CMK (cell line): ENCODE measurements at places on chromosomes 5 and 9.

DNA sequence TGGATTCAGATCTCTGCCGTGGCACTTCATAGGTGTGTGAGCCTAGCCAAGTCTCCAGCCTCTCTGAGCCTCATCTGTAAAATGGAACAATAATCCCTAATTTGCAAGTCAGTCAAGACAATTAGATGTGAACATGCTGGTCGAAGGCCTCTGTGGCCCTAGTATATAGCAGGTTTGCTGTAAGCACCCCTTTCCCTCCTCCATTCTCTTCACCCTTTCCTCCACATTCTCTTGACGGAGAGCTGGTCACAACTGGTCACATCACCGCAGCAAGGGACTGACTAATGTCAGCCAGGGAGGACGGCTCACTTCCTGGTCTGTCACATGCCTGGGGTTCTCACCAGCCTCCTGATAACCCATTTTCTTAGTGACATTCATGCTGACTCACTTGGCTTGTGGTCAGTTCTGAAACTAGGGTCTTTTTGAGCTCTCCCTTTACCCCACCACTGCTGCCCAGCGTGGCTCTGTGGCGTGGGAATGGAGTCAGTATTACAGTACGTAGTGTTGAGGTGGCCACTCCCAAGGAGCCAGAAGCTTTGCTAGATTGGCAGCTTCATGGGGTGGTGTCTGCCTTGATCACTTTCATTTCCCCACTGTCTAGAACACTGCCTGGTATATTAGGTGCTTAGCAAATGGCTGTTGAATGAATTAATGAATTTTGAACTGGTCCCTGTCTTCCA lies 47.8 kb downstream of the ERGIC1 start:
- no peak for DNase-seq

DNA sequence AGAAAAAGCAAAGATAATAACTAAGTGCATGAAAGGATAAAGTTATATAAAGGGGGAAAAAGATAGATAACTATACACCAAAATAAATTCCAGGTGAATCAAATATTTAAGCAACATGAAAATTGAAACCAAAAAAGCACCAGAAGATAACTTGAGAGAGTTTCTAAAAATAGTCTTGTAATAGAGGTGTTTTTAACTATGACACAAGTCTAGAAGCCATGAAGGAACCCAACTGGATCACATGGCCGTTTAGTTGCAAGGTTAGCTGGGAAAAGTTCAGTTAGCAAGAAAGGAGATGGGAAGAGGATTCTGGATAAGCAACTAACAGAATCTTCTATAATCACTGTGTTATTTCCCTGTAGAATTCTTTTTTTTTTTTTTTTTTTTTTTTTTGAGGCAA lies 9.2 kb upstream of the RASA1 start:
- DNase-seq = no peak

- DNase-seq = no peak
These were observed 612.8 kb downstream of the CSNK1G3 start for GRCh38 chr5:124124711-124125229.

DNA sequence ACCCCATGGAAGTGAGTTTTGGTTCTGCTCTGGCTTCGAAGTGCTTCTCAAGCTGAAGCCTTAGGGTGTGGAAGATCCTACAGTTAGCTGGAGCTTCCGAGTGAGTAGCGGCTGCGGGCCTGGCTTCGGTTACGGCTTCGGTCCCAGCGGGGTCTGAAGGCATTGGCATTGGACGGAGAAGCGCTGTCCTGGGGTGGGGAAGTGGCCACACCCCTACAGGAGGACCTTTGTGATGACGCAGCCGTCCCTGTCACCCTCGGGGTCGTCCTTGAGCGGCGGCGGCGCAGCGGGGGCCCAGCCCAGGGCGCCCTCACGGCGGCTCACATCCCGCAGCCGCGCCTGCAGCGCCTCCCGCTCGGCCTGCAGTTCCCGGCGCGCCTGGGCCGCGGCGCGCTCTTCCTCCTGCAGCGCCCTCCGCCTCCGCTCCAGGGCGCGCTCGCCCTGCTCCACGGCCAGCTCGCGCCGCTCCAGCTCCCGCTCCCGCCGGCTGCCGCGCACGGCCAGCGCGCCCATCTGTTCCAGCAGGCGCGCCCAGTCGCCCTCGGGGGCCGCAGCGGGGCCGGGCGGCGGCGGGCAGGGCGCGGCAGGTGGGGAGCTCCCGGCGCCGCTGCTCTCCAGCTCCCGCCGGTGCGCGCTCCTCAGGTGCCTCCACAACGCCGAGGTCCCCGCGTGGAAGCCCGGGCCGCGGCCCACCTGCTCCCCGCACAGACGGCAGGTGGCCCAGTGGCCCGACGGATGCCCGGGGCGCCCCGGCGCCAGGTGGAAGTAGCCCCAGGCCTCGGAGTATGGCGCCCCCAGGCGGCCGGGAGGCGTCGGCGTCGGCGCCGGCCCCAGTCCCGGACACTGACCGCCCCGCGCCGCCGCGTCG lies 9.9 kb downstream of the ZBED3 start:
- DNase-seq = peak; percentile 20

- DNase-seq = no peak
These were observed 65.4 kb upstream of the KLF9 start for GRCh38 chr9:70479880-70480291.

DNA sequence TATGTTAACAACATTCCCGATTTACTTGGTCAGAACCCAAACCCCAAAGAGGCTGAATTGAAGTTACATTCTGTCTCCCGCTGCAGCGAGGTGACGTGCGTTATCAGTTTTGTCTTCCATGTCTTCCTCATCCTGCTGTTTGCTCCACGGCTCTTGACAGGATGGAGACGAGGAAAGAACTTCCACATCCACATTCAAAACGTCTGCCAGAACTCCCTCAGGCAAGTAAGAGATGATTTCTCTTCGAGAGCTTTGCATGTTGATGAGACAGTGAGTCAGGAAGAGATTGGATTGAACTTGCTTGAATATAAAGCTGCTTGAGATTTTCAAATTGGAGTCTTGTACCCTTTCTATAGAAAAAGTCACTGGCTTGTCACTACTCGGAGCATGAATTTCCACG lies 242.6 kb downstream of the AUH start:
- DNase-seq = no peak

DNA sequence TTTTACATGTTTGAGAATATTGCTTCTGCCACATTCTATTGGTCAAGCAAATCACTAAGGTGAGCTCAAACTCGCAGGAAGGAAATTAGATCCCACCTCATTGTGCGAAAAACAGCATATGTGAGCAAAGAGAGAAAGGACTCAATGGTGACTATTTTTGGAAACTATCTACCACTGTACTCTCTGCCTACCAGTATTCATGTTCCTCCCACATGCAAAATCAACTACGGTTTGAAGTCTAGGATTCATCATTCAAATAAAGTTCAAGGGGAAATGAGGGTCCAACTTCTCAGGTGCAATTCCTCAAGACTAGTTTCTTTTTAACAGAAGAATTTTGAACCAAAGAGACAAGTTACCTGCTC lies 60.6 kb downstream of the FAM174A start:
- no peak for DNase-seq

GRCh38 chr9:70506159-70506558 lies 91.7 kb upstream of the KLF9 start:
- DNase-seq = no peak

- no peak for DNase-seq
These were observed 110.8 kb downstream of the LHFPL2 start for GRCh38 chr5:78537821-78538220.

DNA sequence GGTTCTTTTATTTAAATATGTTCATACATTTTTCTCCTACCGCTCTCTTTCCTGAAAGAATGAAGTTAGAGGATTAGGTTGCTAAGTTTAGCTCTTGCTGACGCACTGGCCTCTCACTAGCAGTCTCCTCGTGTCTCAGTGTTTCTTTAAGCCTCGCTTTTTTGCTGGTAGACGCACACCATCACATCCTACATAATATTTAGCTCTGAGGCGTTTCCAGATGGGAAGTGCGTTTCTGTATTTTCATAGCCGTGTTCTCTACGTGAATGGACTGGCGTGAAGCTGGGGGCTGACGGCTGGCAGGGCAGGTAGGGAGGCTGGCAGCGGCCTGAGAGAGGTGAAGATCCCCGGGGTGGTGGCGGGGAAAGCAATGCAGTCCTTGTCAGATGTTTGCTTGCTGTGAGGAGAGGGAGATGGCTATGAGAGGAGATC lies 79.2 kb upstream of the SPRY4 start:
- no peak for DNase-seq

DNA sequence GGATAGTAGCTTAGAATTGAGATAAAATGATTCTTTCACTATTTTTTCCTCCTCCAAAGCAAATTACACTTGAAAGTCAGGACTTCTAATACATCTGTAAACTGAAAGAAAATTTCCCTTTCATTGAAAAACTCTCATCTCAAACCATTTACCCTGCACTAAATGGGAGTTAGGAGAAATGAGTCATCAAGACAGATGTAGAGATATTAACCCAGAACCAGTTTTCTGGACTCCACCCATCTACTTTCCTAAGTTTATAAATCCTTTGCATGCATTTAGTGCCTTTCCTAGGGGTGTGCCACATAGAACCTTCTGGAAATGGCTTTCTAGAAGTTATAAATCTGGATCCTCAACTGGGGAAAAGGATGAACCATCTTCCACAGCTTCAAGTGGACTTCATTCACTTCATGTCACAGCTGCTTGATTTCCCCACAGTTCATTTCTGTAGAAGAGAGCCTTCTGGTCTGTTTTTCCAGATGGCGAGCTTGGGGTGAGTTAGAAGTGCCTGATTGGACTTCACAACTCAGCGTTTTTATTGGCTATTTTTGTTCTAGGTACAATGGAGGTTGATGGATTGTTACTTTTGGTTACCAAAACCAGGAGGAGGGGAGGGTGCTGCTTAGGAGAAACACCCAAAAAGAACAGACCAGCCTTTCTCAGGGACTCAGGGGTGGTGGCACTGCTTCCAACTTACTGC lies 72.5 kb upstream of the GPR151 start:
- no peak for DNase-seq

- DNase-seq = no peak
These were observed 108.3 kb upstream of the ICE1 start for GRCh38 chr5:5314166-5314565.

DNA sequence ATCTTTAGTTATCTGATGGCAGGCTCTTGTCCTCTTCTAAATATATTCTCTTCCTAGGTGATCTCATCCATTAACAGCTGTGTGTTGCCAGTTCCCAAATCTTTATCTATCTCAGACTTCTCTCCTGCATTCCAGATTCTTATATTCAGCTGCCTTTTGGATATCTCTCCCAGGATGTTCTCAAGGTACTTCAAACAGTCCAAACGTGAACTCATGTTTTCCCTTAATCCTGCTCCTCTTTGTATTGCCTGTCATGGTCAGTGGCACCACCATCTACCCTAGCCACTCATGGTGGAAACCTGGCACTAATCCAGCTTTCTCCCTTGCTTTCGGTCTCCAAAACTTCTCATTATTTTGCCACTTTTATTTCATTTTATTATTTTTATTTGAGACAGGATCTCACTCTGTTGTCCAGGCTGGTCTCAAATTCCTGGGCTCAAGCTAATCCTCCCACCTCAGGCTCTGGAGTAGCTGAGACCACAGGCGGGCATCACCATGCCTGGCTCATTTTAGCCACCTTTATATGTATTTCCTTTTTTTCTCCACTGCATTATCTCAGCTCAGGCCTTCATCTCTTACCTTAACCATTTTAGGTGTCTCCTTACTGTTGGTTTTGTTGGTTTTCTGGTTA lies 3.8 kb downstream of the ZFYVE16 start:
- DNase-seq = no peak

- no peak for DNase-seq
These were observed 1.0 kb upstream of the FOXE1 start for GRCh38 chr9:97852001-97852398.

DNA sequence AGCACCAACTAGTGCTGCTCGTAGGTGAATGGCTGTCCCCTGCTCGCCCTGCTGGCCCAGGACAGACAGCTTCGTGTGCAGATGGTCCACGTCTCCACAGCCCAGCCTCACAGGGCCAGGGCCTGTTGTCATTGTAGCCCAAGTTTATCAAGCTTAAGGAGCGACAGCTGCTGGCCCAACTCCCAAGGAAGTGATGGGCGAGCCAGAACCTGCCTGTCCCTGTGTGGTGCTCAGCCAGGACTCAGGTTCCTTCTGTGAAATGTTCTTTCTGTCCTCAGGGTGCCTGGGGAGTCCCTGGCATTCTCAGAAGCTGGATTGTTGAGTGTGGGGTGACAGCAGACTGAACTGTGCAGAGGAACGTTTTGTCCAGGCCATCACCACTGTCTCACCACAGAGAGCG lies 16.4 kb downstream of the TRIP13 start:
- DNase-seq = no peak

- no peak for DNase-seq
These were observed 20.0 kb downstream of the RNF44 start for GRCh38 chr5:176517053-176517661.

DNA sequence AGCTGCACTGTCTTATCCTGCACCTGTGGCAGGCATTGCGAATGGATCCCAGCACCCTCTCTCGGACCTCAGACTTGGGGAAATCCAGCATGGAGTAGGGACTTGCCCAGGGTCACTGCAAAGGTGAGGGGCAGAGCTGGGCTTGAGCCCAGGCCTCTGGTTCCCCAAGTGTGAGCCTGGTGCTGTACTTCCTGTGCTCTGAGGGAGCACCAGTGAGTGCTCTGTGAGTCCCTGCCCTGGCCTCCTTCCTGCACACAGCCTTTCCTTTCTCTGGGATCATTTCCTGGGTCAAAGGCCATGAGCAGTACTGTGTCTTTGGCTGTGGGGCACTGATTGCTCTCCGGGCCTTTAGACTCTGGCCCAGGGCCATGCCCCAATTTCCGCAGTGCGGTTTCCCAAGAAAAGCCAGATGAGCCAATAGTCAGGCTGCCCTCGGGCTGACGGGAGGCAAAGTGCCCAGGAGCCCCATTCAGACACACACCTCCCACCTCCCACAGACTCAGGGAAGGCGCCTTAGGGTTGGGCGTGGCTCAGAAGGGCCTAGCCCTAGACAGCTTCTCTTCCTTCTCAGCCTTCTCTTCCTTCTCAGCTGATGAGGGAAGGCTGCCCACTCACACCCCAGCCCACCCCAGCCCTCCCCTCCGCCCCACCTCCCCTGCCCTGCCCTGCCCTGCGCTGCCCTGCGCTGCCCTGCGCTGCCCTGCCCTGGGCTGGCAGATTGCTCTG lies 23.3 kb upstream of the TRIM14 start:
- DNase-seq = no peak

GRCh38 chr5:53023969-53024368 lies 34.8 kb downstream of the ITGA2 start:
- DNase-seq = no peak

DNA sequence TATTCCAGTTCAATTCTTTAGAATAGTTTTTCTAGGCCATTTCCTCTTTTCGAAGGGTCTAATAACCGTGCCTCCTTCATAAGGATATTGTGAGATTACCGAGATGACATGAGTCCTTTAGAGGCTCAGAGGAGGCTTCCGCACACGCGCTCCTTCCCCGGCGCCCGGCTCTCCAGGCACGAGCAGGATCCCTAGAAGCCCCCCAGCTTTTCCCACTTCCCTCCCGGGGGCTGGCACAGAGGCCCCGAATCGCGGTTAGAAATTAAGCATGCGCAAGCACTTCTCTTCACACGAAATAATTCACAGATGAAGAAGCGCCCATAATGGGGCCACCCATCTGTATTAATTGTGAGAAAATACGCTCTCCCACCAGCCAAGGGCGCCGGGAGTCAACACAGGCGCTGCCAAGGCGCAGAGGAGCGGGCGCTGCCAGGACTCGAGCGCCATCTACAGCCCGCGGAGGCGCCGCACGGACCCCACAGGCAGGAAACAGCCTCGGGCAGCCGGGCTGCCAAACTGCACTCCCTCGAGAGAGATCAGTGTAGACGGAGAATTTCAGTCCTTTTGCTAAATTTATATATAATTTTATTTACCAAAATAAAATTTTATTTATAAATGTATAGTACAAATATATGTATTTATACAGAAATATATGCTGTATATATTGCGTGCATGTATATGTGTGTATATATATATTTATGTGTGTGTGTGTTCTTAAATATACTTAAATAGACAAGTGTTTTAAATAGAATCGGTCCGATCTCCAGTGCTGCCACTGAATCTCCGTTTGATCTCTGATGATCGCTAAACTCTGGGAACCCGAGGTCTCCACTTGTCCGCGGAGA lies 258.1 kb upstream of the NFIL3 start:
- DNase-seq = peak; percentile 1
